Endothelial cell of coronary artery (primary cell): ENCODE measurements at places on chromosomes 7 and 10. TPM values are rescaled to one million over a fixed set of nuclear protein-coding genes. Genes with fewer than 3 reads are reported as not detected.

ZNF394 gene
- 24.7 and 28.4 TPM in 2 replicates for total RNA-seq

ARHGEF35 gene
- total RNA-seq = 0.18 and 0.56 TPM in 2 replicates

SMIM30 gene
- 39.0 and 41.3 TPM in 2 replicates for total RNA-seq

NAT16 gene
- total RNA-seq = not detected in 2 replicates

INTS15 gene
- total RNA-seq = 8.5 and 11.5 TPM in 2 replicates

SRI gene
- 143 and 152 TPM in 2 replicates for total RNA-seq

FOXI2 gene
- not detected in 2 replicates for total RNA-seq

C1GALT1 gene
- total RNA-seq = 15.3 and 16.1 TPM in 2 replicates

CNTNAP2 gene
- total RNA-seq = 0.18 TPM in 1 of 2 replicates, not detected in the other

CFAP69 gene
- total RNA-seq = 2.2 and 2.4 TPM in 2 replicates

SPDYE6 gene
- total RNA-seq = not detected in 2 replicates

ITIH2 gene
- under 0.01 TPM in 1 of 2 replicates, not detected in the other for total RNA-seq

NAMPT gene
- 126 and 212 TPM in 2 replicates for total RNA-seq

CYP2C9 gene
- total RNA-seq = not detected in 2 replicates

PAX4 gene
- not detected in 2 replicates for total RNA-seq

UFSP1 gene
- 2.5 and 5.3 TPM in 2 replicates for total RNA-seq

HNRNPH3 gene
- 28.5 and 35.9 TPM in 2 replicates for total RNA-seq

MSS51 gene
- total RNA-seq = 0.54 and 1.2 TPM in 2 replicates

CDH23 gene
- under 0.01 TPM in 2 replicates for total RNA-seq

FOXP2 gene
- total RNA-seq = under 0.01 TPM in 2 replicates

MALRD1 gene
- total RNA-seq = not detected in 2 replicates

PPP1R9A gene
- total RNA-seq = 1.3 and 2.6 TPM in 2 replicates

EIF4H gene
- 398 and 405 TPM in 2 replicates for total RNA-seq

KCP gene
- not detected in 2 replicates for total RNA-seq

CCDC172 gene
- total RNA-seq = not detected in 2 replicates

MMD2 gene
- total RNA-seq = not detected in 2 replicates

KCND2 gene
- 0.09 TPM in 1 of 2 replicates, not detected in the other for total RNA-seq

ZNF25 gene
- 4.3 and 7.7 TPM in 2 replicates for total RNA-seq

C7orf57 gene
- 0.09 TPM in 1 of 2 replicates, not detected in the other for total RNA-seq

CTNNA3 gene
- total RNA-seq = not detected in 2 replicates

ADCYAP1R1 gene
- under 0.01 and 0.90 TPM in 2 replicates for total RNA-seq

TAS2R41 gene
- not detected in 2 replicates for total RNA-seq
